ENCODE measurements at places on chromosomes 12 and 14.

- peaks cover 12% of the 10 kb centered on the region for H3K4me1 ChIP-seq
- DNase-seq, result no peak
- peak overlapping the region; percentile 93 for H3K27ac ChIP-seq
- H3K4me3 ChIP-seq, result peak overlapping the region; percentile 97
Observed at GRCh38 chr12:29148596-29148910, 525 bp upstream of the FAR2 start.

DNA sequence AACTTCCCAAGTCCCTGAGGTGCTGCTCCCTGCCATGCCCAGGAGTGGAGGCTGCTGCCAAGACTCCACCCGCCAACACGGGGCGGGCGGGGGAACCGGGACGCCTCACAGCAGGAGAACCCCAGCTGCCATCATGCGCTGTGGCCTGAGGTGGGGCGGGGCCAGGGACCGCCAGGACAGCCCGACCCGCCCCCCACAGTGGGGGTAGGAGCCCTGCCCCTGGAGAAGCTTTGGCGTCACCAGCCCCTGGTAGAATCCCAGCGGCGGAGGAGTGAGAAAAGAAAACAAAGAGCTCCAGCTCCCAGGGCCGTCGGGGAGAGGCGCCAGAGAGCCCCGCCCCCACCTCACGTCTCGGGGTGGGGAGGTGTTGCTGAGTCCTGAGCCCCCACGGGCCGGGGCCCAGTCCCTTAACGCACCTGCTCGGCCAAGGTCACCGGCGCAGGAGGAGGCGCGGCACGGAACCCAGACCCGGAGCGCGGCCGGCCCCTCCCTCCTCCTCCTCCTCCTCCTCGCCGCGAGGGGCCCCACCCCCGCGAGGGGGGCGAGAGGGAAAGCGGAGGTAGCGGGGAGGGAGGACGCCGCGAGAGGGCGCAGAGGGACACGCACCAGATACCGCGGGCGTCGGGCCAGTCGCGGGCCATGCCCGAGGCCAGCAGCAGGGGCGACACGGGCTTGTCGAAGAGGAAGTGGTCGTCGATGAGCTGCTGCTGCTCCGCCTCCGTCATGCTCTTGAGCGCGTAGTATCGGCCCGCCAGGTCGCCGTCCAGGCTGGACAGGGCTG, 1.8 kb downstream of the CKB start:
- H3K4me3 ChIP-seq, result peak overlapping the region; percentile 44
- H3K4me1 ChIP-seq, result no peaks in the 10 kb centered on the region
- peaks cover 4% of the 10 kb centered on the region for H3K36me3 ChIP-seq
- H3K27ac ChIP-seq, result no peak overlapping the region

- H3K27me3 ChIP-seq, result no peaks in the 10 kb centered on the region
- no peaks in the 10 kb centered on the region for H3K4me1 ChIP-seq
- no peak for DNase-seq
- no peak overlapping the region for H3K27ac ChIP-seq
Observed at GRCh38 chr12:23681237-23681636, 268.2 kb downstream of the SOX5 start.

DNA sequence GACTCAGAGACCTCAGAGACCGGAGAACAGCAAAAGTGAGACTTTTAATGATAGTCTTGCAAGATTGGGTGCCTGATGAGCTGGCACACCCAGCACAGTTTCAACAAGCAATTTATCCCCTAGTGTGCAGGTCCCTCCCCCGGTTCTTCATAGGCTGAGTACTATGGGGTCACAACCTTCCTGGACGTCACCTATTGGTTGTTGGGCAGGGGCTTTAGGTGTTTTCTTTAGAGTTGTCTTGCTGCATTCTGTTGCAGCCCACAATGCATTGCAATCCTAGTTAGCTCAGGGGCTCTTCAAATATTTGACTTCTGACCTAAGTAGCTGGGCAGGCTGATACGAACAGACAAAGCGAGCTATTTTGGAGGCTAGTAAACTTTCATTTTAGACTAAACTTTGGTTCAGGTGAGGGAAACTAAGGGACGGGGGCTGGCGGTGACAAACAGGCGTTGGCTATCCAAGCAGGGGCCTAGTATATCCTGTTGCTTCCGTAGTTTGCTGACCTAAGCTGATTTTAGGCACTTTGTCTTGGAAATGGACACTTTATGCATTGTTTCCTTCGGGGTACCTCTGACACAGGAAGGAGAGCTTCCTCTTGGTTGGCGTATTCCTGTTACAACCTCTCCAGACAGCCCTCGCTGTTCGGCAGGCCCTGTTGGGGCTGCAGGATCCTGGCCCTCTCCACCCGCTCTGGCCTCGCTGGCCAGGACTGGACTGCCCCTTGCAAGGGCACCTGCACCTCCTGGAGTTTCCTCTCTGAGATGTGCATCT, 14.1 kb downstream of the SIVA1 start:
- H3K4me1 ChIP-seq, result peaks cover 7% of the 10 kb centered on the region
- no peak overlapping the region for H3K27ac ChIP-seq
- no peak for DNase-seq

- H3K4me1 ChIP-seq, result no peaks in the 10 kb centered on the region
- DNase-seq, result no peak
- no peaks in the 10 kb centered on the region for H3K36me3 ChIP-seq
- H3K27me3 ChIP-seq, result no peaks in the 10 kb centered on the region
Observed at GRCh38 chr12:43213608-43214007, 338.4 kb downstream of the ADAMTS20 start.

DNA sequence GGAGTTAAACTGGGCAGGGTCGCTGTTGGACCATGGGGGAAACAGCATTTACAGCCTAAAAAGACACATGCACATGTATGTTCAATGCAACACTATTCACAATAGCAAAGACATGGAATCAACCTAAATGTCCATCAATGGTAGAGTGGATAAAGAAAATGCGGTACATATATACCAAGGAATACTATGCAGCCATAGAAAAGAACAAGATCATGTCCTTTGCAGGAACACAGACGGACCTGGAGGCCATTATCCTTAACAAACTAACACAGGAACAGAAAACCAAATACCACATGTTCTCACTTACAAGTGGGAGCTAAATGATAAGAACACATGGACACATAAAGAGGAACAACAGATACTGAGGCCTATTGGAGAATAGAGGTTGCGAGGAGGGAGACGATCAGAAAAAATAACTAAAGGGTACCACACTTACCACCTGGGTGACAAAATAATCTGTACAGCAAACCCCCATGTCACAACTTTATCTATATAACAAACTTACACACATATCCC, 25.0 kb upstream of the SRP54 start:
- H3K4me3 ChIP-seq, result no peak overlapping the region
- peaks cover 47% of the 10 kb centered on the region for H3K36me3 ChIP-seq
- DNase-seq, result no peak
- H3K27ac ChIP-seq, result no peak overlapping the region
- H3K4me1 ChIP-seq, result no peaks in the 10 kb centered on the region
- no peaks in the 10 kb centered on the region for H3K27me3 ChIP-seq

DNA sequence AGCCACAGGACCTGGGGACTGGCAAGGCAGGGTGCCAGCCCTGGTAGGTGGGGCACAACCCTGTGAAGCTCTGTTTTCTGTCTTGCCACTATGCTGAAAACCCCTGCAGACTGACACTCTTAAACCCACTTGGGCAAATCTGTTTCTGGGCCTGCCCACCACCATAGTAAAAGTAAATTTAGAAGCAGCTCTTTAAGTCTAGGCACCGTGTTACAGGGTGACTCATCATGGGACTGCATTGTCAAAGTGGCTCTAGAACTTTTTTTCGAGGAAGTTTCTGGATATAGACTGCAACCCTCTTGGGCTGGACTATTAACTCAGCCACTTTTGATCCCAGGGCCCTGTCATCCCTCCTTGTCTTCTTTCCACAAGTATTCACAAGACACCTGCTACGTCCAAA, 7.7 kb downstream of the TUNAR start:
- H3K36me3 ChIP-seq, result no peaks in the 10 kb centered on the region
- DNase-seq, result no peak
- H3K4me1 ChIP-seq, result no peaks in the 10 kb centered on the region
- H3K27ac ChIP-seq, result no peak overlapping the region
- no peak overlapping the region for H3K4me3 ChIP-seq

- DNase-seq, result no peak
- H3K4me1 ChIP-seq, result peaks cover 11% of the 10 kb centered on the region
- no peaks in the 10 kb centered on the region for H3K36me3 ChIP-seq
- H3K27me3 ChIP-seq, result no peaks in the 10 kb centered on the region
Observed at GRCh38 chr12:124508381-124509079, 58.9 kb downstream of the NCOR2 start.

DNA sequence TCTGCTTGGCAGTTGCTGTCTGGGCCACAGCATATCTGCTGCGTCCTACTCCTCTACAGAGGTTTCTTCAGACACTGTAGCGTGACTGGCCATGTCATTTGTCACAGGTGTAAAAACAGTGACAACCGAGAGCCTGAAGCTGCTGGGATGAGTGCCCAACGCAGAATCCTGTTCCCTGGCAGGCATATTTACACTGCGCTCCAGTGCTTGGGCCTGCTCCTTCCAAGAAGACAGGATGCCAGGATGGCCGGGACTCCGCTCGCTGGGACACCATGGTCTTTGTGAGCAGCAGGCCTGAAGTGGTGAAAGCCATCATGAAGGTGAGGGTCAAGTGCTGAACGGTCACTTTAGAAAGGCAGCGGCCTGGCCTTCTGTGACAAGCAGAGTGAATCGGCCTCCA, 171.4 kb downstream of the EMP1 start:
- DNase-seq, result no peak
- no peak overlapping the region for H3K27ac ChIP-seq
- H3K36me3 ChIP-seq, result no peaks in the 10 kb centered on the region
- H3K4me1 ChIP-seq, result no peaks in the 10 kb centered on the region
- no peak overlapping the region for H3K4me3 ChIP-seq

- no peaks in the 10 kb centered on the region for H3K36me3 ChIP-seq
- H3K4me3 ChIP-seq, result no peak overlapping the region
- no peaks in the 10 kb centered on the region for H3K4me1 ChIP-seq
- no peaks in the 10 kb centered on the region for H3K27me3 ChIP-seq
- H3K27ac ChIP-seq, result no peak overlapping the region
- DNase-seq, result no peak
Observed at GRCh38 chr12:25723921-25724491, 170.9 kb upstream of the LMNTD1 start.

- no peak overlapping the region for H3K4me3 ChIP-seq
- H3K27me3 ChIP-seq, result no peaks in the 10 kb centered on the region
- no peak overlapping the region for H3K27ac ChIP-seq
- no peak for DNase-seq
- H3K36me3 ChIP-seq, result no peaks in the 10 kb centered on the region
Observed at GRCh38 chr14:99141236-99141635, 130.8 kb downstream of the BCL11B start.

GRCh38 chr14:44109036-44109435, 398.0 kb downstream of the FSCB start:
- H3K4me1 ChIP-seq, result no peaks in the 10 kb centered on the region
- no peaks in the 10 kb centered on the region for H3K27me3 ChIP-seq
- H3K27ac ChIP-seq, result no peak overlapping the region

Measured in effector memory CD8-positive, alpha-beta T cell (primary cell).